ENCODE measurements at places on chromosomes 7 and 10.

DNA sequence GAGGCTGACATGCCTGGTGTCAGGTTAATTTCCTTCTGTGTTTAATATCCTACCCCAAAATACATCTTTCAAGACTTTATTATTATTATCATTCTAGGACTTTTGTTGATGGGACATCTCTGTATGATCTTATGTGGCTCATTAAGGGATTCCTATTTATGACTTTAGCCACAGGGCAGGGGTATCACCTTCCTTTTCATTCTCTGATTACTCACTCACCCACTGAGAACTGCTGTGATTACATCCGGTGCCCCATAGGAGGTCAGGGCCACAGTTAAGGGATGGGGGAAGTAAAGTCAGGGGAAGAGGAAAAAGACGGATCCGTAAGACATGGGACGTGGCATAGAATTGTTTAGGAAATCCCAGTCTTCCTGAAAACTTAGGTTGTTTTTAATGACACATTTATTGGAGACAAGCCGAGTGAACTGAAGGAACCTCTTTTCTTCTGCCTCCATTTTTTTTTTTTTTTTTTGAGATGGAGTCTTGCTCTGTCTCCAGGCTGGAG lies 61.0 kb upstream of the PITRM1 start:
- DNase-seq = no peak

DNA sequence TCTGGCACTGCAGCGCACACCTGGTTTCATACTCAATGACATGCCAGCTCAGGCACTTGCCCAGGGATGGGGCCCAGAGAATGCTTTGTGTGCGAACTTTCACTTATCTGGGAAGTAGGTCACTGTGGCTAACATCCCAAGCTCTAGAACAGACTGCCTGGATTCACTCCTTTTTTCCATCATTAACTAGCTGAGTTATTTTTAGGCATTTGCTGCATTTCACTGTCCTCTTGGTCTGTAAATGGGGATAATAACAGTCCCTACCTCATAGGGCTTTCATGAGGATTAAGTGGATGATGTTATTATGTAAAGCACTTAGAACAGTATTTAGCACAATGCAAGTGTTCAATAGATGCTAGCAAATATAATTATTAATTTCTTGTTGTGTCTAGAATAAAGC lies 98.7 kb upstream of the DOCK1 start:
- DNase-seq = no peak

- no peak for DNase-seq
Measured at GRCh38 chr7:103423467-103424179, 22.4 kb downstream of the SLC26A5 start.

DNA sequence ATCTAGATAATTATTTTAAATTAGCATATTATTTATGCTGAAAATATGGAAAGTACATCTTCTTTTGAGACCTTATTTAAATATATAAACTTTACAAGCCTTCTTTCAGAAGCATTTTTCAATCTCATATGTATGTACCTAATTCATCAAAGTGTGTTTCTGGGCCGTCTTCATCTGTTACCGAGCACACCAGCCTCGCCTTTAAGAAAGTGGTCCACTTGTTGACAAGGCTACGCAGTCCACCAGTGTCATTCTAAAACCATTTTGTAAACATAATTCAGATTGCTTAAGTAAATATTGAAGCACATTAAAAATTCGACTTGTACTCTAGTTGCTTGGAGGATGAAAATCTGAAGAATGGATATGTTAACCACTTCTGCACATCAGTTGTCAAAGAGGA lies 116.3 kb downstream of the SEMA3C start:
- DNase-seq = no peak

DNA sequence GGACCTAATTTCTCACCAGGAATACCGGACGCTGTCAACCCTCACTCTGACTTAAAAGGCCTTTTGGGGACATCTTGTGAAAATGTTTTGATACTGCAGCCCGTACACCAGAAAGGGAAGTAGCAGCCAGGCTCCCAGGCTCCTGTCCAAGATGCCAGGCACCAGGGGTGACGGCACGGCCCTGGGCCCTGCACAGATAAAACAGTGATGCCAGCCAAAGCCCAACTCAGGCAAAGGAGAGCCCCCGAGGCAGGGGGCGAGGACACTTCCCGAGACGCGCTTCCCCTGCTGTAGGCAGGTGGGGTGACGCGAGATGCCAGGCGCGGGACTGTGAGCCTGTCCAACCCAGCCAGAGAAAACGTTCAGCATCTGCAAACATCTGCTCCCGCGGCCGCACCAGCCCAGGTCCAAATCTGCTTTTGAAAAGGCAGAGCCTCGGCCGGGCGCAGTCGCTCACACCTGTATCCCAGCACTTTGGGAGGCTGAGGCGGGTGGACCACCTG lies 15.7 kb downstream of the ZFAND2A start:
- no peak for DNase-seq

GRCh38 chr7:106768324-106768751 lies 96.7 kb upstream of the PIK3CG start:
- DNase-seq = no peak

DNA sequence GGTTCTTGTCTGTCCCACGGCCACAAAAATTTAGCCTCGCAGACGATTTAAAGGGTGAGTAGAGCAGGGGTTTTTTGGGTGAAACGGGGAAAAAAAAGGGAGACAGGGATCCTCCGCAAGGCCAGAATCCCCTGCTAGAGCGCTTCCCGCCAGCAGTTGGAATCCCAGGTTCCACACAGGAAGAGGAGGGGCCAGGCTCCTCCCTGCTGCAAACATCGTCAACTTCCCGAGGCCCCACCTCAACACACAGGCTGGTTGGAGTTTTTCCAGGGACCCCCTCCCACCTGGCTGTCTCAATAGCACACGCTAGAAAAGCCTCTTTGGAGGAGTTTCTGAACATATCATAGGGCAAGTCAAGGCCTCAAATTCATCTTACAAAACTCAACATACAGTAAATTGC lies 112.7 kb downstream of the MTERF1 start:
- DNase-seq = no peak

DNA sequence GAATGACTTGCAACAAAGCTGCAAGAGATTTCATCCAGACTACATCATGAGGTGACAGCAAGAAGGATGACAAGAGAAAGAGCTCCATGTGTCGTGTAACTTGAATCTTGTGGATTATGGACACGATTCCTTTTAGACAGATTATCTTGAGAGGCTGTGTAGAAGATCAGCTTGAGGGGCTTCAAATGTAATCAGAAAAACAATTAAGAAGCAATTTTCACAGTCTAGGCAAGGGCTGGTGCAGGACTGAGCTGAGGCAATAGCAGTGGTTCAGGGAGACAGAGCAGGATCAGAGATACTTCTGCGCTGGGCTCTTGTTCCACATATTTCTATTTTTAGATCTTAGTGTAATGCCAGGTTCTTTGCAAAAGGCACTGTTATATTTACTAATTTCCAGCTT lies 253.0 kb upstream of the COBL start:
- no peak for DNase-seq

- DNase-seq = no peak
Measured at GRCh38 chr10:75099952-75100763, 11.3 kb upstream of the SAMD8 start.

DNA sequence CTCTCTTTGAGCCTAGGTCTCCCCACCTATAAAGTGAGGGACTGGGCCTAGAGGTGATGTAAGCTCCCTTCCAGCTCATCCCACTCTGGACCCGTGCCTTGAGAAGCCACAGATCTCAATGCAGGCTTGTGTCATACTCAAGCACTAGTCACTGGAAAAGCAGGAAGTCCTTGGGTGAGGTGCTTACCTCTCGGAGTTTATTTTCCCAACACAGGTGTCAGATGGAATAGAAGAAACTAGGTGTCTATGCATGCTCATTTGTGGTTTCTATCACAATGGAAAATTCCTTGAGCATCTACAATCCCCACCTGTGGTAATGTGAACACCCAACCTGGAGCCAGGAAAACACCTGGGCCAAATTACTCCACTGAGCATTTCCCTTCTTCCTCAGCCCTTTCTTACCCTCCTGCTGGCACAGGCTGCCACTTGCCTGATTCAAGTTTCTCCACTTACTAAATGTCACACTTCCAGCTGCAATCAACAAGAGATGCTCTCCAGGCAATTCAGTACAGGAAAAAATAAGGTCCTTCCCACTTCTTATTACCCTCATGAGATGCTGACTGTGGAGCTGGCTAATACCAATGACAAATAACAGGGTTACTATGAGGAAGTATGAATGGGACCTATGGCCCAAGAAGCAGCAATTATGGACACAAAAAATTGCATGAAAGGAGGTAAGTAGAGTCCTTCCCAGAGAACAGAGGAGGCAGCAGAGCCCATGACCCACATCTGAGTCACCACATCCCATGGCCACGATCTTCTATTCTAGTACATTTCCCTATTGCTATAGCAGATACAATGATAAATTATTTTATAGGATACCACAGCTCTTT lies 13.1 kb downstream of the LSM5 start:
- DNase-seq = no peak

GRCh38 chr10:43138757-43139241 lies 554 bp downstream of the CSGALNACT2 start:
- DNase-seq = no peak

DNA sequence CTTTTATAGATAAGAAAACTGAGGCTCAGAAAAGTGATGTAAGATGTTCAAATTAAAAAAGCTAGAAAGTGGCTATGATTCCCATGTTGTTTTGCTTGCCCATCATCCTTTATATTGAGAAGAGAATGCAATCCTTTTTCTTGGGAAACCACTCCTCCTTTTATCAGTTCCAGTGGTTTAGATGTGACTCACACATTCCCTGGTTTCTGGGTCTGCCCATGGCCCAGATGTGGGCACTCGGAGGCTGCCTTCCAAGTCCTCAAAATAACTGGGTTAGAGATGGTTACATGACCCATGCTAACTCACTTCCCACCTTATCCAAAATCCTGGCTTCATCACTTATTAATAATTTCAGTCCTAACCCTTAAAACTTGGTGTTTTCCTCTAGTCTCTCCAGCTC lies 550.0 kb downstream of the MDFIC start:
- DNase-seq = no peak

DNA sequence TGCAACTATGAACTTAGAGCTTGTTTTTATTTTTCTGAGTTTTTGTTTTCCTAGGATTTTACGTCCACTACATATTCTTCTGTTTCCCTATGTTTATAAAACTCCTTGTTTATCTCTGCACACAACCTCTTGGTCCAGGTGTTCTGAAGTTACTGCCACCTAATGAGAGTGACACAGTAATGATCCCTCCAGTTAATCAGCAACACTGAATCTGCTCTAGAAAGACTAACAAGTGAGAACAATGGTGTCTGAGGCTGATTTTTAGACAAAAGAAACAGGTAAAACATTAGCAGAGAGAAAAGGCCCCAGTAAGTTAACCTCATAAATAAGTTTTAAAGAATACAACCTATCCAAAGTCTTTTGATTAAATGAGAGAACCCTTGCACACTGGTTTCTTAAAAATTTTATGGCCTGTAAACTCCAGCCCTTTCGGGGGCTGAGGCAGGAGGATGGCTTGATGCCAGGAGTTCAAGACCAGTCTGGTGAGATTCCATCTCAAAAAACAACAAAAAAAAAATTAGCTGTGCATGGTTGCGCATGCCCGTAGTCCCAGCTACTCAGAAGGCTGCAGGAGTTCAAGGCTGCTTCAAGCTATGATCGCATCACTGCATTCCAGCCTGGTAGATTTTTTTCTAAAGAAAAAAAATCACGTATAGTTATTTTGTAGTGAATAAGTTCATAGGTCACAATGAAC lies 397.6 kb downstream of the MAGI2 start:
- no peak for DNase-seq

DNA sequence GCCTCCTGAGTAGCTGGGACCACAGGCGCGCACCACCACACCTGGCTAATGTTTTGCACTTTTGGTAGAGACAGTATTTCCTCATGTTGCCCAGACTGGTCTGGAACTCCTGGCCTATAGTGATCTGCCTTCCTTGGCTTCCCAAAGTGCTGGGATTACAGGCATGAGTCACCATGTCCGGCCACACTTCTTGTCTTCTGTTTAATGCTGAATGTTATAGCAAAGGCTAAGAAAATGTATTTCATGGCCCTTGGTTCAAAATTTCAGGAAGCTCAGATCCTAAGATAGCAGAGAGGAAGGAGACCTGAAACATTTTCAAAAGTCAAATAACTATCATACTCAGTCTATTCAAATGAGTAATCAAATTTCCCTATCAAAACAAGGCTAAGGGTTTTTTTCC lies 229.6 kb downstream of the BAMBI start:
- no peak for DNase-seq

- DNase-seq = no peak
Measured at GRCh38 chr10:29537799-29538198, 97.0 kb downstream of the SVIL start.

- DNase-seq = no peak
Measured at GRCh38 chr10:15370856-15371701, at the start of gene FAM171A1. FAM171A1 (minus strand) TSS chr10:15371289; CDS start chr10:15371052, 237 bp downstream.

- no peak for DNase-seq
Measured at GRCh38 chr7:73999664-74000435, 28.1 kb upstream of the ELN start.

GRCh38 chr10:13787015-13787421 lies 200.3 kb downstream of the PRPF18 start:
- DNase-seq = no peak

DNA sequence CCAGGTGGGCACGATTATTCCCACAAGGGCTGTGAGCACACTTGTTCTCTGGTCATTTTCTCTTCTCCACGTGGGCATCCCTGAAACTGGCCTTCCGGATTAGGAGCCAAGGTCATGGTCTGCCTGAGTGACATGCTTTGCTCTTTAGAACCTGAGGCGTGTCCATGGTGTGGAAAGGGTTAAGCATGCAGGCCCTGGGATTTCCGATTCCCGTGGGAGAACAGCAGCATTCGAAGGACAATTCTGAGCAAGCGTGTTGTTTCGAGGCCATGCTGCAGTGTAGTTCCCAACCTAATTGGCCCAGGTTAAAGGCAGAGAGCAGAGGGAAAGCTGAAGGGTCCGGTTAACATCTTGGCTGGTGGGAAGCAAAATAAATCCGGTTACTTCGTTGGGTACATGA lies 245.9 kb downstream of the SKAP2 start:
- no peak for DNase-seq

DNA sequence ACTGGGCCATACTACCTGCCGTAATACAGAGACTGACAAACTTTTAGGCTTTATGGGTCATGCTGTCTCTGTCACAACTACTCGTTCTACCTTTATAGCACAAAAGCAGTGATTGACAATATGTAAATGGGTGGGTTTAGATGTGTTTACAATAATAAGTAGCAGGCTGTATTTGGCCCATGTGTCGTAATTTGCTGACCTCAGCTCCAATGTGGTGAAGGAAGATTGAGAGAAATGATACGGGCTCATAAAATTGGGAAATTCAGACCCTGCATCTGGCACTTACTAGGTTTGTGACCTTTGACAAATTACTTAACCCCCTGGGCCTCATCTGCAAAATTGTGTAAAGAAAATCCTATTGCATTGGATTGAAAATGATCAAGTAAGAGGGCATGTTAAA lies 150.8 kb upstream of the NPSR1 start:
- no peak for DNase-seq

GRCh38 chr10:4885162-4885561 lies 59.2 kb downstream of the AKR1E2 start:
- DNase-seq = no peak

DNA sequence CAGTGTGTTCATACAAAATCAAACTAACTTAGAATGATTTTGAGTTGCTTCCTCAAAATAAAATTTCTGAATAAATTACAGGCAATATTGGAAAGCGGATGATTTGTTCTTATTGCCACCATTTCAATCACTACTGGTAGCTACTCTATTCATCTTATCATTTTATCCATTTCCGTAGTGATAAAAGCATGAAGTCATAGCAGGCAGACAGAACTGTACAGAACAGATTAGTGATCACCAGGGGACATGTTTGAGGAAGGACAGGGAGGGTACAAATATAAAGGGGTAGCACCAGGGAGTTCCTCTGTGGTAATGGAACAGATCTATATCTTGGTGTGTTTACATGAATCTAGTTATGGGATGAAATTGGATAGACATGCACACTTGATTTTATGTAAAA lies 138.5 kb downstream of the WNT2 start:
- DNase-seq = no peak

GRCh38 chr7:38716397-38716796 lies 85.2 kb upstream of the AMPH start:
- DNase-seq = no peak
